ENCODE measurements at places on chromosomes 16 and 17.

- no peak for DNase-seq
These were observed 123.4 kb downstream of the DYNLRB2 start for GRCh38 chr16:80664226-80664625.

GRCh38 chr16:2686912-2687507, 4.7 kb downstream of the KCTD5 start:
- DNase-seq, result no peak

DNA sequence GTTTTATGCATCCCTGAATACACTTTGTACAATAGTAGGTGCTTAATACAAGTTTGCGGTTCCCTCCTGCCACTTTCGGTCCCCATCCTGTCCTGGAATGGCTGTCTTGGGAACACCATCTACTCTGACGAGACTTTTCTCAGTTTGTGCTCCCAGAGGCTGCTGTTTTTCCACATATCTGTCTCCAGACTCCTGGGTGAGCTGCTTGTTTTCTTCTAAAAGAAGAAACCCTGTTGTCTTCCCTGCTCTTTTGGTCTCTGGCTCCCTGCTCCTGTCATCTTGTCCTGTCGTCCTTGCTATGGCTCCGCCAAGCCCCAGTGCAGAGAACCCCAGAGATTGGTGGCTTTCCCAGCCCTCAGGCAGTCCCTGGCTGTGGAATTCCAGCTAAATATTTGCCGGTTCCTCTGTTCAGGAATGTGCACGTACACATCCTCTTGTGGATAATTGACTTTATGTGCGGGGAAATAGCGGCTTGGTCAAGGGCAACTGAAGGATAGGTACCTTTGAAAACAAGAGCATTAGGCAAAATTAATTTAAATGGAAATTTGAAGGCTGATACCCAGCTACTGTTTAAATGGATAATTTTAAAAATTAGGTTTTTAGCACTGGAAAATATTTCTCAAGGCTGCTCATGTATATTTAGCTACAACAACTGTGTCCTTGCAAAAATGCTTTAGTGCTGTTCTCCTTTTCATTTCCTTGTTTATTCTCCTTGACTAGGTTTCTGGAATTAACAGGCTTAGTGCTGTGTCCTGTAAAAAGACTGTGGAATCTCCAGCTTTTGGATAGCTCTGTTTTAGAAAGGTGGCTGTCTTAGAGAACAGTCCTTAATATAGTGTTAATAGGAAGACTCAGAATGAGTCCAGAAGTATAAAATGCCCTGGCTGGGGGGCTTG, 50.2 kb upstream of the SLC12A3 start:
- DNase-seq, result peak; percentile 91

GRCh38 chr17:1019451-1019850, 22.5 kb downstream of the TIMM22 start:
- DNase-seq, result no peak

- peak; percentile 79 for DNase-seq
These were observed 91.3 kb downstream of the SNX29 start for GRCh38 chr16:12067714-12068401.
